ENCODE measurements at places on chromosomes 4 and X.

DNA sequence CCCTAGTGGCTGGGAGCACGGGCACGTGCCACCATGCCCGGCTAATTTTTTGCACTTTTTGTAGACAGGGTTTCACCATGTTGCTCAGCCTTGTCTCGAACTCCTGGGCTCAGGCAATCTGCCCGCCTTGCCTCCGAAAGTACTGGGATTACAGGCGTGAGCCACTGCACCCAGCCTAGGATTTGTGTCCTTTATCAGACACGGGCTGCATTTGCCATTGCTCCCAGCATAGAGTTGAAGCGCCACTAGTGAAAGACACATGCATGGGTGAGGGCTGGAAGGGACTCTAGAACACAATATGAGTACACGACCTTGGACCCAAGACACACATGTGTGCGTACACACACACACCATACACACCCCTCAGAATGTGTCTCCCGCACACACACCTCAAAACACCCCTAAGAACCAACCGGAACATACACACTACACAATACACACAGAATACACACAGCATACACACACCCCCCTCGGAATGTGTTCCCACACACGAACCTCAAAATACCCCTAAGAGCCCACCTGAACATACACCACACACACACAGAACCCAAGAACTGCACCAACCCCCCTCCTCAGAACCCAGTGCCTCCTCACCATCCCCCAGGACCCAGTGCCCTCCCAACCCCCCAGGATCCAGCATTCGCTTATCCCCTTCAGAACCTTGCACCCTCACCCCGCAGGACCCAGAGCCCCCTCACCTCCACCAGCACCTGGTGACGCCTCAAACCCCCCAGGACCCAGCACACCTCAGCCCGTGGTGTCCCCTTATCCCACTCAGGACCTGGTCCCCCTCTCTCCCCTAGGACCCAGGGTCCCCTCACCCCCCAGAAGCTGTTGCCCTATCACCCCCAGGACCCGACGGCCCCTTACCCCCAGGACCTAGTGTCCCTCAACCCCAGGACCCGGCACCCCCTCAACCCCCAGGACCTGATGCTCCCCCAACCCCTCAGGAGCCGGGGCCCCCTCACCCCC is 1.0 kb downstream of the TNIP2 start:
- no peak for DNase-seq

DNA sequence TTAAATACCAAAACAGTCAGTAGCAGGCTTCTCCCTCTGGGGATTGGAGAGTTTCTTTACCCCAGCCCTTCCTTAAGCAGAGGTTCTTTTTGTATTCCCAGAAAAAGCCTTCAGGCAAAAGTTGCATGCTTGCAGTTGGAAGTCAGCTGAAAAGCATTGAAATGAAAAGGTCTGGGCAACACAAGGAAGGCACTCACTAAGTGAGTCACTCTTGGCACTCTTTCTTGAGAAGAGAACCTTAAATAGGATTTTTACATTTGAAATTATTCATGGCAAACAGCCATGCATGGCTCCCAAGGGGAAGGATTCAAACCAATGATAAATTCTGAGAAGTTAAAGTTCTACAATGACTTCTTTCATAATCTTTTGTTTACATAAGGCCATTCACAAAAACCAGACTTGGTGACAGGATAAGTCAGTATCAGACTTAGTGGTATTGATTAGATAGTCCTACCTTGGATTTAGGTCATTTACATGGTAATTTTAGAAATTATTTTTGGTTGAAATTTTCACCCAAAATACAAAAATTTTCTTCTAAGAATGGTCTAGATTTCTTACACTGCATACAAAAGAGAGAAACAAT is 2068.9 kb downstream of the PCDH7 start:
- no peak for DNase-seq

- DNase-seq = no peak
These were observed 4.1 kb downstream of the BMX start for GRCh38 chrX:15504661-15505060.

GRCh38 chr4:38082424-38083385 is 122.5 kb downstream of the PTTG2 start:
- DNase-seq = no peak

- no peak for DNase-seq
These were observed 113.2 kb downstream of the ENOX2 start for GRCh38 chrX:130789793-130790192.

DNA sequence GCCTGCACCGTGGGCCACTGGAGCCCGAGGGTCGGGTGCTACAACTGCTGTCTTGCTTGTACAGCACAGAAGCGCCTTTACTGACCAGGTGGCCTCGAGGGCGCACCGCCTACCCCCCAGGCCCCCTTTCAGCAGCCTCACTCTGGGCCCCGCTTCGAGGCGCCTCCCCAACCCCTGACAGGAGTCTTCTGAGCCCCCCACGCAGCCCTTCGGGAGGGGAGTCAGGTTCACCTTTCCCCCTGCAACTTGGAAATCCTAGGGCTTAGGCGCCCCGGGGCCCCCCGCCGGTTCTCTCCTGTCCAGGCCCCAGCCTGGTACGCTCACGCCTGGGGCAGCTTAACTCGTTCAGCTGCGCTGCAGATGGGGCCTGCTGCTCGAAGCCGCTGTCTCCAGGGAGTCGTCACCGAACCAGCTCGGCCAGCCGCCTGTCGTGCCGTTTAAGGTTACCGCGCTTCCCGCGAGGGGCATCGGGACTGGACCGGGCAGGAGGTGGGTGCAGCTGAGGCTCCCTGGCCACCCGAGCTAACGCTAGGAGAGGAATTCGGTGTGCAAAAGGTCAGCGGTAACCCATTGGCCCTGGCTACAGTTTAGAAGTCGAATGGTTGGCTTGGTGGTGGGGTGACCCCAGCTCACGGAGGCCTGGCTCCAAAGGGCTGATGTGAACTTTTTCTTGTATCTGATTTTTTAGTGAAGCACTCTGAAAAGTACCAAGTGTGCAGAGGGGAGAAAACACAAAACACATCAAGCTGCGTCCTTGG is 58.9 kb upstream of the BCOR start:
- no peak for DNase-seq

DNA sequence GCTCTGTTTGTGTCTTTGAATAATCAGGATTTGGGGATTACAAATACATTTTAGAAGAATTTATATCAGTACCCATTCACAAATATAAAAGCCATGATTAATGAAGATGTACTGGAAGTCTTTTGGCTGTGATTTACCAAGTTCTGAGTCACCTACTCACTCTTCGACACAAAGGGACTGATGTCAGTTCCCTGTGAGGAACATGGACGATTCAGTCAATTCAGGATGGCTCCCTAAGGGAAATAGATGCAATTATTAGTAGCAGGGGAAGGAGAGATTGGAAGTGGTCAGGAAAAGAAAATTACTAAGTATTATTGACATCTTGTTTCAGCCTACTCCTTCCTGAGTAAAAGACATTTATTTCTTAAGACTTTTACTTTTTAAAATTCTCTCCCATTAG is 550.7 kb upstream of the SLIT2 start:
- no peak for DNase-seq

DNA sequence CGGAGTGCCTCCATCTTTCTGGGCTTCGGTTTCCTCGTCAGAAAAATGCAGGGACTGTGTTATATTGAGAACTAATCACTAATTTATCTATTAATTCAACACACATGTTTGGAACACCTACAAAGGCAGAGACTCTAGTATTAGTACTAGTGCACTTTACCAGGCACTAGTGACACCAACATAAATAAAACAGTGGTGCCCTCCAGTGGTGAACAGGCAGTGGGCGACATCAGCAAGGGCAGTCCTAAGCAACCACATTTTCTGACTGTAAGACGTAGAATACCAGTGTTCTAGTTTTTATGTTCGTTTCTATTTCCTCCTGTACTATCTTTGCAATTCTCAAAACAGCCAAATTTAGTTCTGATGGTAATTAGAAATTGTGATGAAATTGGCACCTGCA is 69.1 kb upstream of the UCP1 start:
- no peak for DNase-seq

DNA sequence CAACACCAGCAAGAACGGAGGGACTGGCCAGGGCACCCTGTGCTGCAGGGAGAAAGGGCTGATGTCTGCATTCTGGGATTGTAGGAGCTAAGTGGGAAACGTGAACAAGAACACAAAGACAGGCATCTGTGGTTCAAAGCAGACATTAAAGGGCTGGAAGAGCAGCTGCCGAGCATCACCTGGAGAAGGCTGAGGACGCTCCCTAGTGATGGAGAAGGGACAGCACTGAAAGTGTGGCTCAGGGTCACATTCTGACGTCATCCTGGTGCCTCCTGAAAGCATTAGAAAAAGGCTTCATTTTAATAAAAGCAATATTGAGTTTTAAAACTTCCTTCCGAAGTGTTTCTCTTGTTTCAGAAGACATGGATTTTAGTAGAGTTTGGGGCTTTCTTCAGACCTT is 62.3 kb downstream of the CLDN22 start:
- DNase-seq = no peak

DNA sequence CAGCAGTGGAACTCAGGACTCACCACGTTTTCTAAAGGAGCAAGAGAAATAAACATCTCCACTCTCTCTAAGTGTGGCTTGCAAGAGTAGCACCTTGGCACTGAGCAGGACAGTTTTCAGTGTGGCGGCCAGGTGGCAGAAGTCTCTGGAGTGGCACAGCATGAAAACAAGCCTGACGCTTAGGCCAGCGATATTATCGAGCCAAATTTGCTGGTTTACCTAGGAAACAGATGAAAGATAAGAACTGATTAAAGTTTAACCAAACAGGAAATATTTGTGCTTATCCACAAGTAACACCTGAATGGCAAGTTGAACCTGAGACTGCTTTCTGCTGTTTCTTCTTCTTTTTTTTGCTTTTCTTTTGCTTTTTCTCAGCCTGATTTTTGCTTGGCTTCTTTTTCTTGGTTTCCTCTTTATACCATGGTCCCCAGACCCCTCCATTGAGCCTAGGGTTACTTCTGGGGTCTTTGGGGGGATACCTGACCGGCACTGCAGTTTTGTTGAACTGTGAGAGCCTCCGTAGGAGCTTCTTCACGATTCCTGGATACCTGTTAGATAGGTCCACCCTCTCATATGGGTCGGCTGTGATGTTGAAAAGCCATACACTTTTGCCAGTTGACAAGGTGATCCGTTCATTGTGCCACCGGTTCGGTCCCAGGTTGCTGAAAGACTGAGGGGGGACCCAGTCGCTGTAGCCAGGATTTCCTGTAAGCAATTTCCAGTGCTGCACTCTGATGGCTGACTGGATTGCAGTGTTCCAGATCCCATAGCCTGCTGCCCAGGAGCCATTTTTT is 77.3 kb downstream of the ARSJ start:
- DNase-seq = peak; percentile 44

- DNase-seq = no peak
These were observed 222.6 kb upstream of the PCDH18 start for GRCh38 chr4:137754652-137755471.

GRCh38 chrX:8988446-8988845 is 45.5 kb downstream of the FAM9B start:
- no peak for DNase-seq

DNA sequence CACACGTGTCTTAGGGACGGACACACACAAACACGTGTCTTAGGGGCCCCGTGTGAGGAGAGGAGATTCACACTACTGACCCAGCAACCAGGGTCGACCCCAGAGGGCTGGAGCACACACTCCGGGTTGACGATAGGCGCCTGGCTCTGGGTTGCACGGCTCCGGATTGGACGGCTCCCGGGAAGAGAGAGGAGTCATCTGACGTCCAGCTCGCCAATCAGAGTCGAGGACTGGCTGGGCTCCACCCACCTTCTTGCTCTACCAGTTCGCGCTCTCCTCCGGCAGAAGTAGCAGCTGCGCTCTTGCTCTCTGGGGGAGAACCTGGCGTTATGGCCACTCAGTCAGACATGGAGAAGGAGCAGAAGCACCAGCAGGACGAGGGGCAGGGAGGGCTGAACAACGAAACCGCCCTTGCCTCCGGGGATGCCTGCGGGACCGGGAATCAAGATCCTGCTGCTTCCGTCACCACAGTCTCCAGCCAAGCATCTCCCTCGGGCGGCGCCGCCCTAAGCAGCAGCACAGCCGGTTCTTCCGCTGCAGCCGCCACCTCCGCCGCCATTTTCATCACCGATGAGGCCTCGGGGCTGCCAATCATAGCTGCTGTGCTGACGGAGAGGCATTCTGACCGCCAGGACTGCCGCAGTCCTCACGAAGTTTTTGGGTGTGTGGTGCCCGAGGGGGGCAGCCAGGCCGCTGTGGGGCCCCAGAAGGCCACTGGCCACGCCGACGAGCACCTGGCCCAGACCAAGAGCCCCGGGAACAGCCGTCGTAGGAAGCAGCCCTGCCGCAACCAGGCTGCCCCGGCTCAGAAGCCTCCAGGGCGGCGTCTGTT is 74.3 kb downstream of the NUDT10 start:
- DNase-seq = no peak

DNA sequence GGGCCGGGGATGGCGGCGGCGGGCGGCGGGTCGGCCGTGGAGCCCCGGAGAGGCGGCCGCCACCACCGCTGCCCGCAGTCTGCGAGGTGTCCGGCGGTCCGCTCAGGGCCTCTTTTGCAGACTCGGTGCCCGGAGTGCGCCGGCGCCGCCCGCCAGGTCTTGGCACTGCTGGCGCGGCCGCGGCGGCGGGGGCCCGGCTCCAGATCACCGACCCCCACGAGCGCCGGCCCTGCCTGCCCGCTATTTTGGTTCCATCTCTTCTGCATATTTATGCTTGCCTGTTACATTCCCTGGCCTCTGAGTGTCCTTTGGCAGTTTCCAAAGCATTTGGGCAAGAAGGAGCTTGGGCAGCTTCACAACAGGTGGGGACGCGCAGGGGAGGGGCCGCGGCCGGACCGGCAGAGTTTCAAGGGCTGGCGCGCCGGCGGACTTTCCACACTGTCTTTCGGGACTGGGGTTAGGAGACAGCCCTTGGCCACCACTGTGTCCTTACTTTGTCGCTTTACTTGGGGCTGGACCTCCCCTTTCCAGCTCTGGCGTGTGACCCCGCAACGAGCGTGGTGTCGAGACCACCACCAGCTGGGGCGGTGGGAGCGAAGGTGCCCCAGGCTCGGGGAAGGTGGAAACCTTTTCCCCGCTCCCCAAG is 668 bp upstream of the TAPT1 start:
- DNase-seq = peak; percentile 16

DNA sequence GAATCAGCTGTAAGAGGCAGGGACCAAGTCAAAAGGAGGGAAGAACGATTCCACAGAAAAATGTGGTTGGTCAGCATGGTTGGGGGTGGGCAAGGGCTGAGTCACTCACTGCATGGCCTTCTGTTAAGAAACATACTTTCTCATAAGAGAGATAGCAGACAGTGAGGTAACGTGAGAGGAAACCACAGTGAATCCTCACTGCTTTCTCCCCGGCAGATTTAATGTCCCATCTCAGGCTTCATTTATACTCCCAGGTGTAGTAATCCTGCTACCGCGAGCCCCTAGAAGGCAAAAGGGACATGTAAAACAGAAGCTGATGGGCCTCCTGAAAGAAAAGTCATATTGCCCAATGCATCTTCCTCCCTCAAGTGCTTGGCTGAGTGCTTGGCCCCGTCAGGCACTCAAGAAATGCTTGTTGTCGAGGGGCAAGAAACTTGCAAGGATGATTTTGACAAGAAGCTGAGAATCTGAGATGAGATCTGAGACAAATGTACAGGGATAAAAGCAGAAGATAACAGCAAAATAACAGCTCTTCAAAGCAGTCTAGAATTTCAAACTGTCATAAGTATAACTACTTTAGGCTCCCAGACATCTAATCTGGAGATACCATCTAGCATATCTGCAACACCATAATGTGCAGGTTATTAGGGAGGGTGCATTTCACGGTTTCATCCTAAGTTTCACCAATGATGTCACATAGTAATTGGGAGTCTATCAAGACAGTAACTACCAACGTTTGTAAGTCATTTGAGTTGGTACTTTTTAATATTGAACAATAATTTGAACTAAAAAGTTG is 40.2 kb downstream of the SH3KBP1 start:
- no peak for DNase-seq

- no peak for DNase-seq
These were observed 132.3 kb upstream of the UGT8 start for GRCh38 chr4:114466299-114466698.

GRCh38 chr4:108087293-108087967 is 81.3 kb downstream of the LEF1 start:
- no peak for DNase-seq

Data from stimulated activated CD8-positive, alpha-beta memory T cell treated with anti-CD3 and anti-CD28 coated beads, Interleukin-2, amount 100 ng/mL, for 1 hour (primary cell).